ENCODE measurements at places on chromosomes 13 and 19.

- peaks cover 48% of the 10 kb centered on the region for H3K27me3 ChIP-seq
- no peak overlapping the region for H3K27ac ChIP-seq
- H3K36me3 ChIP-seq: no peaks in the 10 kb centered on the region
- no peaks in the 10 kb centered on the region for H3K4me1 ChIP-seq
Observed at GRCh38 chr13:111947026-111947810, 119.7 kb upstream of the SOX1 start.

DNA sequence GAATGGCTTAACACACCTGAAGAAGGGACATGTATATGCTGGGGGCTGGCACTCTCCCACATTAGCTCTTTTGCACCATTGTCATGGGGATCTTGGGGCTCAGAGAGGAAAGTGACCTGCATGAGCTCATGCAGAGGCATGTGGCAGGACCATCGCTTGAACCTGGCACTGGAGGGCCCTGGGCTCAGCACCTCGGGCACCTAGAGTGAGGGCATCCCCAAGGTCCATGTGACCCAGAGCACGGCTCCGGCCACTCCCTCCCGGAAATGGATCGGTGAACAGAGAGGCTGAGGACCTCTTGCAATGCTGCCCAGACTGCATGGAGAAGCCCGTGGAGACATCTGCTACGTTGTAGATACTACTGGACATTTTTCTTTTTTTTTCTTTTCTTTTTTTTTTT, 38.6 kb upstream of the CCNE1 start:
- H3K4me1 ChIP-seq: no peaks in the 10 kb centered on the region
- no peak overlapping the region for H3K27ac ChIP-seq
- H3K4me3 ChIP-seq: no peak overlapping the region
- no peak for DNase-seq

- H3K27me3 ChIP-seq: no peaks in the 10 kb centered on the region
- no peaks in the 10 kb centered on the region for H3K4me1 ChIP-seq
- no peak for DNase-seq
- H3K4me3 ChIP-seq: no peak overlapping the region
- H3K27ac ChIP-seq: no peak overlapping the region
Observed at GRCh38 chr13:104691767-104692467, 1625.7 kb upstream of the SLC10A2 start.

DNA sequence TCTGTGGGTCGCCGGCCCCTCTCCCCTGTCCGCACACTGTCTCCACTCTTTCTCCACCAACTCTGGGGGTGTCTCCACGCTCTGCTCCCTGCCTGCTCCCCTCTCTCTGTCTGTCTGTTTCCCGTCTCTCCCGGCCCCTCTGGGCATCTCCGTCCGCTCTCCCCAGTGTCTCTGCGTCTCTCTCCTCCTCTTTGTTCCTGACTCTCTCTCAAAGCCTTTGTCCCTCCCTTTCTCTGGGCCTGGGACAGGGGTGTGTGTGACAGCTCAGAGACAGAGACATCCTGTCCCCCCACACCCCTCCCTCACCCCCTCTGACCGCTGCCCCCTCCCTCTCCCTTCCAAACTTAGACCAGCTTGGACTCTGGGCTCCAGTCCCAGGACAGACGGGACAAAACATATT, 668 bp upstream of the SBK3 start:
- no peaks in the 10 kb centered on the region for H3K27me3 ChIP-seq
- DNase-seq: no peak
- H3K36me3 ChIP-seq: no peaks in the 10 kb centered on the region
- no peak overlapping the region for H3K4me3 ChIP-seq
- no peak overlapping the region for H3K27ac ChIP-seq

- H3K4me3 ChIP-seq: no peak overlapping the region
- no peaks in the 10 kb centered on the region for H3K4me1 ChIP-seq
- no peaks in the 10 kb centered on the region for H3K36me3 ChIP-seq
- H3K27me3 ChIP-seq: no peaks in the 10 kb centered on the region
- no peak for DNase-seq
- H3K27ac ChIP-seq: no peak overlapping the region
Observed at GRCh38 chr19:2992958-2993357, 15.6 kb downstream of the TLE6 start.

- DNase-seq: no peak
- no peaks in the 10 kb centered on the region for H3K4me1 ChIP-seq
- no peak overlapping the region for H3K27ac ChIP-seq
- H3K4me3 ChIP-seq: no peak overlapping the region
- no peaks in the 10 kb centered on the region for H3K27me3 ChIP-seq
Observed at GRCh38 chr19:53671663-53672062, 39.9 kb downstream of the DPRX start.

Measured in SJSA1 (cell line).